NCI-H345 (cell line): ENCODE measurements at places on chromosomes 5 and 9.

DNA sequence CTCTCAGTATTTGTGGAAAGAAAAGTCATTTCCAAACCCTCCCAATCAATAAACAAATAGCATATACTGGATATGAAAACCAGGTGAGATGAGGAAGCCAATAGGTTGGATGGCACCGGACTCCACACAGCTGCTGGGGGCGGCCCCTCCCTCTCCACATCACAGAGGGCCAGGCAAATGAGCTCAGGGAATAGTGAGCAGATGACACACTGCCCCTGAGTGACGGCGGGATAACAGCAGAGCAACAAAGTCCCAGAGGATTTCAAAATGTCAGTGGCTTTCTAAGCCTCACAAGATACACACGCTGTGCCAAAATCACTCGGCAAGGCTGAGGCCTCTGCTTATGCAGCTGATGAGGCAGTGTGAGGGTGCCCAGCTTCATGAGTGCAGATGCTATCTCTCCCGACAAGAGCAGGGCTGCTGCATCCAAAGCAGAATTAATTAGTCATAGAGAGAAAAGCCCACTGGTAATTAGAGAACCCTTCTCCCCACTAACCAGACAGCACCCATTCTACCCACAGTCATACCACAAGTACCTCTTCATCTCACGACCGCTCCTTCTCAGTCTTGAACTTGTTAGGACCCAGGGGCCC lies 235.0 kb upstream of the NFIL3 start:
- no peak for DNase-seq

DNA sequence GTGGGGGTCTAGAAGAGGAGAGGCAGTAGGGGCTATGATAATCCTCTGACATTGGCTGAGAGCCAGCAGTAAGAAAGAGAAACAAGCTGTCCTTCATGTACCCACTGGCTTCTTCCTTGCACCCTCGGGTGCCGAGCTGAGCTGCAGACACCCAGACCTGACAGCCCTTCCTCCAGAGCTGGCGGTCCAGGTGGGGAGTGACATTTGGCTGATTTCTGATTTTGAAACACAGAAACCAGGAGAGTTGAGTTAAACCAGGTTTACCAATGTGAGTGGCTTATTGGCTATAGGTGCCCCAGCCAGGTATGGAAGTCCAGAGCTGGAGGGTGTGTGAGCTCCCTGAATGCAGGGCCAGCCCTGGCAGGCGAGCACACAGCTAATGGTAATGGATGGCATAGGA lies 59.2 kb downstream of the GADD45G start:
- DNase-seq: no peak

DNA sequence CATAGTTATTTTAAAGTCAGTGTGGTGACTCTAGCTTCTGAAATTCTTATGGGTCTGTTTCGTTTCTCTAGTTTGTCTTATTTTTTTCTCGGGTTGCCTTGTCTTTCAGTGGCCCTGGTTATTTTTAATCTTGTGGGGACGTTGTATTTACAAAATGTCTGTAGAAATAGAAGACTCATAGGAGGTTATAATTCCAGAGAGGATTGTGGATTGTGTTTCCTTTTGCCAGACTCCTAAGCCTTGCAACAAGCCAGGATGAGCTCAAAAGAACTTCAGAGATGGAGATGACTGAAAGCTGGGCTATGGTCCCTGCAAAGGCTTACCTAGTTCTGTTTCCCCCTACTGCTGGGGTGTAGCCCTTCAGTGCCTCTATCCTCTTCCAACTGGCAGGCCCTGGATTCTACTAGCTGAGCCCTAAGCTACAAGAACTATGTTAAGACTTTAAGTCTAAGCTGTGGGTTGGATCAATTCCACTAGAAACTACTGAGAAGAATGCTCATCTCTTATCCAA lies 32.2 kb upstream of the LECT2 start:
- no peak for DNase-seq

GRCh38 chr5:174876-175465 lies 16.3 kb upstream of the LRRC14B start:
- no peak for DNase-seq

- DNase-seq: no peak
Observed at GRCh38 chr5:149939546-149939945, 5.0 kb downstream of the PDE6A start.

- no peak for DNase-seq
Observed at GRCh38 chr5:25554077-25554476, 909.3 kb upstream of the CDH10 start.

GRCh38 chr9:91734371-91734981 lies 215.6 kb downstream of the ROR2 start:
- peak; percentile 9 for DNase-seq
